CD4-positive, alpha-beta T cell (primary cell): ENCODE measurements at places on chromosomes 6 and 20. TPM values are rescaled to one million over a fixed set of nuclear protein-coding genes. Genes with fewer than 3 reads are reported as not detected.

Gene FRK
- not detected for total RNA-seq

Gene KIF25
- not detected for total RNA-seq

Gene PPP1R14C
- total RNA-seq = not detected

Gene POM121L2
- not detected for total RNA-seq

Gene GSTA3
- not detected for total RNA-seq

Gene GDAP1L1
- total RNA-seq = not detected

Gene FABP7
- not detected for total RNA-seq

Gene PHACTR1
- 2.3 TPM for total RNA-seq

DNA sequence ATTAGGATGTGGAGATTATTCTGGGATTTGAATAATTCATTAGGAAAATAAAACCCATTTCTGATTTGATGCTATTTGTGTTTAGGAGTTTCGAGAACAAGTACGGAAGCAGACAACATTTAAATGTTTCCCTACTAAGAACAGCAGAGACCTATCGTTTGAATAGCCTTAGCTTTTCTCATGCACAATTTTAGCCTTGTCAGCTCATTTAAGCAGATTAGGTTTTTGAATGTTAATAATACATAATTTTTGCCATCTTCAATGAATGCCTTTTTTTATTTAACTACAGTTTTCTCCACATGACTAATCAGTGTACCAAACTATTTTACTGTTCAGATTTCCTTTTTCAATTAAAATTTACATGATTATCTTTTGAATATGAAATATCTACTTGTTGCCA is 592.0 kb downstream of the BCKDHB start:
- no peak for DNase-seq

GRCh38 chr6:12033770-12034169 is 21.7 kb downstream of the HIVEP1 start:
- no peak for DNase-seq

GRCh38 chr20:44600758-44601201 is 18.4 kb downstream of the PKIG start:
- no peak for DNase-seq

DNA sequence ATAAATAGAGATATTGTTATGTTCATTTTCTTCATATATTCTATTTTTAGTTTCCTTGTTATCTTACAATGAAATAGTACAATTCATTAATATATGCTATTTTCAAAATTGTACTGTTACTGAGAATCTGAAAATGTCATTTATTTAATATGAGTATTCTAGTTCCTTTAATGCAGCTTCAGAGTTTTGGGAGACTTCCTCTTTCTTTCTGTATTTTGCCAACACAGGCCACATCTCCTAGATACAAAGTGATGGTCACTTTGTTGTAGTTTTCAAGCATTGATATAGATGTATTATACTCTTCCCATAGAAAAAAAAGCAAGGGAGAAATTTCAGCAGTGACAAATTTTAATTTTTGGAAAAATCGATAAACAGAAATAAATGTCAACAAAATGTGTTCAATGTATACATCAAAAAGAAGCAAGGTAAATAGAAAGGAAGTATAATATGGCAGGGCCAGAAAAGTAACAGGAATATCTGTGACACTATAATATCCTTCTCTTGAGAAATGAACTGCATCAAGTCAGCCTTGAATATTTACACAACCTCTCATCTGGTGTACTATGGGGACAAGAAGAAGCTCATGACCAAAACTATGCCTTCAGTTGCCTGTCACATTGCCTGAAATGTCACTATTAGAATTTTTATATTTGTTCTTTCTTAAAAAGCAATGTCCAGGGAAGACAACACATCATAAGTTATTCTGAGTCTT is 396.0 kb downstream of the TBC1D32 start:
- no peak for DNase-seq

DNA sequence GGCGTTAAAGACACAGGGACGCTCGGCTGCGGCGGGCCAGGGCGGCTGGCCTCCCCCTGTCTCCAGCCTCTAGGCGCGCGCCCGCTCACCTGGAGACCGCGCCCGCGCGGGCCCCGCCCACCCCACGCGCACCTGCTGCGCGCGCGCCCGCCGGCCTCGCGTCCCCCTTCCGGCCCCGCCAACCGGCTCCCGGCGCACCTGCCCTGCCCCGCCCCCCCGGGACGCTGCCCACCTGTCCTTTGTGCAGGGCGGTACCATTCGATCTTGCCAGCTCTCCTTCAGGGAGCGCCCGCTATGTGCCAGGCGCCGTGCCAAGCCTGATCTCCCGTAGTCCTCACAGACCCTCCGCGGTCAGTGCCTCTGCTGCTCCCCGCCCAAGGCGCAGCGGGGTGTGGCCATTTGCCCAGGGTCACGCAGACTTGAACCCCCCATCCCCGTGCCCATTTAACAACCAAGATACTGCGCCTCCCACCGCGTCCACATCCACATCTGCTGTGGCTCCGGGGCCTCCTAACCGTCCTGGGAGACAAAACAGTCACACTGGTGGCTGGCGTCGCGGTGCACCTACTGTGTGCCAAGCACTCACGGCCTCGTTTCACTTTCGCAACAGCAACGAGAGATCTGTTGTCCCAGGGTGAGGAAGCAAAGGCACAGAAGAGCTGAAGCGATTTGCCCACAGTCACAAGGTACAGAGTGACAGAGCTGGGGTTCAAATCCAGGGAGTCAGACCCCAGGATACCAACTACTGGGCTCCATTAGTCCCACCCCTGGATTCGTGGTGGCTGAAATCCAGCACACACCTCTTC is 48.1 kb downstream of the NOL4L start:
- DNase-seq = peak; percentile 70

- DNase-seq = no peak
Observed at GRCh38 chr6:163226836-163227485, 187.6 kb upstream of the QKI start.

DNA sequence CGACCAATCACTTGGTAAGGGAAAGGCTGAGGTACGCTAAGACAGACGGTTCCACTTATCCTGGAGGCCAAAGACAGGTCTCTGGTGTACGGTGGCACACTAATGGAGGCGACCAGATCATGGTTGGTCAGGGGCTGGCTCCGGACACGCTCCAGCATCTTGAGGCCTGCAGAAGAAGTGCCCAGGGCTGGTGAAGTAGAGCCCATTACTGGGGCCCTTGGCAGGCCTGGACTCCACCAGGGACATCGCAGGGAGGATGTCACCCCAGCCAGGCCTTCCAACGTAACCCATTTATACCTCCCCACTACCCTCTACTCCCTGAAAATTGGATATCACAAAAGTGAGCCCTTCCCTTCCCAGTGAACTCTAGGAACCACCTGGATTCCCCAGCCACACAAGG is 16.2 kb downstream of the KHDC1L start:
- DNase-seq = no peak

DNA sequence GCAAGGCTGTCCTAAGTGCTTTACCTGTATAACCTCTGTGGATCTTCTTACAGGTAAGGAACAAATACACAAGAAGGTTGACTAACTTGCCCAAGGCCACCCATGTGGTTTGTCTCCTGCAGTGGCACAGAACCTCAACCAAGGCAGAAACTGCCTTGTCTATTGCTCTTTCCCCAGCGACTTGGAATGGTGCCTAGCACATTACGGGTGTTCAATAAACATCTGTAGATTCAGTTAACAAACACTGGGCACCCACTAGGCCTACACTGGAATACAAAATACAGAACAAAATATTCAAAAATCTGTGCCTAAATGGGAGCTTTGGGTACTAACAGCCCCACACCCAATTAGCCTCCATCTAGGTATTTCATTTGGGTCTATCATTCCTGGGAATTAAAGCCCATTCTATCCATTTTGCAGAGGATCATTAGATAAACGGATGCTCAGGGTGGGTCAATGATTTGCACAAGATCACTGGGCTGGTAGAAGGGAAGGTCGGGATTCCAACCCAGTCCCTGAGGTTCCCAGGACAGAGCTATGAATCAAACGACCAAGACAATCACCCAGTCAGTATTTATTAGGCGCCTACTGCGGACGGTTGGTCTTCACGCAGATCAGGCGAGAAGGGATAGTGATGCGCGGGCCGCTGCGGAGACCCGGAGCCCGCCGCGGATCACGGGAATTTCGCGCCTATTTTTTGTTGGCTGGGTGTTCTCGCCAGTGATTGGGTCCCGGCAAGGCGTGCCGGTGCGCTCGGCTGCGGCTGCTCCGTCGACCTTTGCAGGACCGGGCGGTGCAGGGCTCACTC is at the start of gene STK35:
TSS of gene STK35 (plus strand) at position 771 of the 808 bp plus-strand sequence. CDS start 55 bp downstream, outside the sequence.
- DNase-seq = no peak

- DNase-seq = no peak
Observed at GRCh38 chr6:57222743-57223077, 603 bp upstream of the RAB23 start.

GRCh38 chr6:48567016-48567415 is 456.0 kb upstream of the PTCHD4 start:
- no peak for DNase-seq

GRCh38 chr6:41896281-41896680 is 1.1 kb upstream of the USP49 start:
- no peak for DNase-seq

DNA sequence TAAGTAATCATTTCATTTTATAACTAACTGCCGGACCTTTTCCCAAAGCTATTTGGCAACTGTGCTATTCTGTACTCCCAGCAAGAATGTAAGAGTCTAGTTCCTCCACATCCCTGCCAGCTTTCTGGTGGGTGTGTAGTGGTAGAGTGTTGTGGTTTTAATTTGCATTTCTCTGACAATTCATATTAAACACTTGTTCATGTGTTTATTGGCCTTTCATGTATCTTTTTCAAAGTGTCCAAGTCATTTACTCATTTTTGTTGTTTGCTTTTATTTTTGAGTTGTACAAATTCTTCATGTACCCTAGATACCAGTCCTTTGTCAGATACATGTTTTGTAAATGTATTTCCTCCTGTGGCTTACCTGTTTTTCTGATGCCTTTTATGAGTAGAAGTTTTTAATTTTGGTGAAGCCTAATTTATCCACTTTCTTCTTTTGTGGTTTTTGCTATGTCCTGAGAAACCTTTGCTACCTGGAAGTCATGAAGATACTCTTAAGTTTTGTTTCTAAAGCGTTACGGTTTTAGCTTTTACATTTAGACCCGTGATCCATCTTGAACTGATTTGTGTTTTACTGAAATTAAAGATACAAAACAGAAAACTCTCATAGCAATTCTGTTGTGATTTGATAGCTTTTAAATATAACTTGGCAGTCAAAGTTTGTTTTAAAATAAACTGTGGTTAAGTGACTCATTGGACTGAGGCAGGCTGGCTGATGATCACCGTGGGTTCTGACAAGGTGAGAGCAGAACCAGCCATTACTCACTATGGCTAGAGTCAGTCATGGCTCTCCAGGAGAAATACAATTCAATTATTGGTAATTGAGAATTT is 8.0 kb downstream of the MYLIP start:
- DNase-seq = peak; percentile 20

GRCh38 chr20:33653218-33653899 is 8.8 kb upstream of the C20orf144 start:
- peak; percentile 34 for DNase-seq
